IPS-NIHi11 (cell line): ENCODE measurements at places on chromosomes 1 and 21.

- no peak for DNase-seq
These were observed 224.2 kb downstream of the FOXD2 start for GRCh38 chr1:47662068-47662467.

DNA sequence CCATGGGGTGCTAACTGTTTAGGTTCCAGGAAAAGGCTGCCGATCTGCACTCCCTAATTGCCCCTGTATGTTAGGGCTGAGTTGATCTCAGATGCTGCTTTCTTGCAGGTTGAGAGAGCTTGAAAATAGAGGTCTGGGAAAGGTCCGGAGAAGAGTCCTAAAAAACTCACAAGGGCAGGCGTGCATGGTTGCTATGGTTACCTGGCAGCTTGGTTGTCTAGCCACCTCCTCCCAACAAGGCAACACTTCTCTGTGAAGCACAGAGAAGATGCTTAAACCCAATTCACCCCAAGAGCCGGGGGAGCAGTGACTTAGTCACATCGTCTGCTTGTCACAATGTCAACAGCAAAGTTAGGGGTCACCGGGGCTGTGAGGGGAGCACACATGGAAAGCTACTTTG, 31.0 kb upstream of the LRRC52 start:
- peak; percentile 24 for DNase-seq

GRCh38 chr1:94591823-94592570, 50.4 kb upstream of the F3 start:
- DNase-seq = no peak

GRCh38 chr1:53891678-53892077, 2.1 kb upstream of the YIPF1 start:
- DNase-seq = no peak

DNA sequence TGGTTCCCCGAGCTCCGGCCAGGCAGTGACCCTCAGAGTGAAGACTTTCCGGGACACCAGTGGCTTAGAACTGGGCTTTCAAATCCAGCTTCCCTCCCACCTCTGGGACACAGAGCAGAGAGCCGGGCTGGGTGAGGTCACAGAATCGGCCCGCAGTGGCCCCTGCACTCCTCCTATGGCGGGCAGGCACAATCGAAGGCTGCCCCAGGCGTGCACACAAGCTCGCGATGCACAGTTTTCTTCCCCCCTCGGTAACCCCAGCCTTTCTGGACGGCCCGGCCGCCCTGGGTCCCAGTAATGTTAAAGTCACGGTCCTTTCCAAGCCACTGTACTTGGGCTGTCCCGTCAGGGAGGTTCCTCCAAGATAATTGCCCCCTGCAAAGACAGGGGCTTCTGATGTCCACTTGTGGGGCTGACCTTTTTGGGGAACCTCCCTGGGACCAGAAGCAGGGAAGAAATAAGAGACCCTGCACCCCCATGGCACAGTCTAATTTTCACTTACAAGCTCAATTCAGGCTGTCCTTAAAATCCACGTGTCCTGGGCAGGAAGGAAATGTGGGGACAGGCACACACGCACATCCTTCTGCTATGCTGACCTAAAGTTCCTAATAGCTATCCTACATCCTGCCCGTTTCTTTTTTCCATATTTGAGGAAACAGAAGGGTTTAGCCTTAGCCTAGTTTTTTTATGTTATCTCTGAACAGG, 13.7 kb downstream of the TFF3 start:
- no peak for DNase-seq
